RPMI7951 (cell line): ENCODE measurements at places on chromosomes 2 and 18.

GRCh38 chr2:165274698-165275097 is 35.5 kb downstream of the SCN2A start:
- DNase-seq: no peak

- DNase-seq: no peak
Measured at GRCh38 chr18:3690764-3691066, 240.7 kb downstream of the TGIF1 start.

DNA sequence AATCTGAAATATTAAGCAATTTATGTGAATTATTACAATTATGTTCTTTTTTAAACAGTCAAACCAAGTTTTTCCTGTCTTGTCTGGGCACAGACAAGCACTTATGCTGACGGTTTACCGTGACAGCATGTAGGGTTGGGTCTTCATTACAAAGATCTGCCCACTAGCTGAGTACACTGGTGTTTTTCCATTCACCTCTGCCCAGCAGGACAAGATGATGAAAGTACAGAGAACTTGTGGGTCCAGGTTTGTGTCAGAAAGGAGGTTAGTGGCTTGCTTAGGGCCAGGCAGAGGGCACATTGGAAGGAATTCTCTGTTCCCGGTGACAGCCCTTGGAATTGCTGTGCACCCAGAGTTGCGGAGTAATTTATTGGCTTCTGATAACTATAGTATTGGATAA is 14.0 kb downstream of the NABP1 start:
- no peak for DNase-seq

GRCh38 chr2:233464531-233465240 is 101.9 kb downstream of the USP40 start:
- no peak for DNase-seq
